Activated CD8-positive, alpha-beta memory T cell treated with anti-CD3 and anti-CD28 coated beads for 48 hours (primary cell): ENCODE measurements at places on chromosomes 7 and 10.

DNA sequence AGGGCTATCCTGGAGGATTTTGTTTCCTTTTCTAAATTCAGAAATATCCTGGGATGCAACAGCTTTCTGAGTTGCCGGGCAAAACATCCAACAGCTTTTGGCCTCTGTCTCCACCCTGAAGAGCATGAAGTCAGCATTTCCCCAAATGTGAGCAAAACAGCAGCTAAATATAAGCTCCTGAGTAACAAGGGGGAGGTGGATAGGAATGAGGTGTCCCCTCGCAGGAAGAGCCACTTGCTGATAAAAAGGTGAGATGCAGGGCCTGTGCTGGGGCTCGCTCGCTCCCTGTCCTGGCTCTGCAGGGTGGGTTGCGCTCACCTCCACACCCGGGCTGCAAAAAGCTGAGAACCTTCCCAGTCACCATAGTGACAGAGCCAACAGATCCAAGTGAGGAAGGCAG is 264.3 kb downstream of the ZEB1 start:
- DNase-seq, result no peak

- DNase-seq, result no peak
These were observed 429.7 kb downstream of the ARL4A start for GRCh38 chr7:13117103-13117502.

GRCh38 chr7:69706070-69706469 is 107.8 kb downstream of the AUTS2 start:
- no peak for DNase-seq

- DNase-seq, result no peak
These were observed 44.8 kb downstream of the MALSU1 start for GRCh38 chr7:23343806-23344475.

GRCh38 chr7:117323305-117323850 is 520 bp upstream of the WNT2 start:
- no peak for DNase-seq

DNA sequence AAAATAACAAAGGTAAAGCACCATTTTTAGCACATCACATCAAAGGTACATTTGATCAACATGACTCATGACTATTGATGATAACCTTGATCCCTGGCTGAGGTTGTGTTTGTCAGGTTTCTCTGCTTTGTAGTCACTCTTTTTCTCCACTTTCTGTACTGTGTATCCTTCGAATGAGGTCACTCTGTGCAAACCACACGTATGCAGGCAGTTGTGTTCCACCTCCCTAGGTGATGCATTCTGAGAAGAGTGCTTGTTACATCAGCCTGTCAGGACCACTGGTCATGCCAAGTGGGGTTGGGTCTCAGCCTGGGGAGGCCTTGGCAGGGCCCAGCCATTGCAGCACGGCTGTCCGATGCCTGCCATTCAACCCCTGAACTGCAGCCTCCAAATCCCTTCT is 62.8 kb upstream of the GJD4 start:
- no peak for DNase-seq

GRCh38 chr7:151592868-151593486 is 73.3 kb upstream of the RHEB start:
- DNase-seq, result no peak

GRCh38 chr7:106417273-106417902 is 132.6 kb upstream of the NAMPT start:
- no peak for DNase-seq

DNA sequence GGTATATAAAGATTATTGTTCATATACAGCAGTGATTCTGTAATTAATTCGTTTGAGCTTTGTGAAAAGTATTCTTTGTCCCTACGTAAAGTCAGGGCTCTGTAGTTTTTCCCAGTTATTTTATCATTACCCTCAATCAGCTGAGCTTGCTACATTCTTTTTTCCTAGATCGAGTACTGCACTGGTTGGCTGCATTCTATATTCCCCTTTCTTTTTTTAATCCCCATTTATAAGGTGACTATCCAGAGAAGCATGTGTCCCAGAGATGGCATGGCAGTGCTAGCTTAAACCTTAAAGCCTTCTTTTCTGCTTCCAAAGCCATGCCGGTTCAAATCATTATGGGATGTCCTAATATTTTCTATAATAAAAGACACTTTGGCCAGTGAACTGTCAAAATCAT is 230.1 kb upstream of the CELF2 start:
- no peak for DNase-seq

- no peak for DNase-seq
These were observed 7.6 kb upstream of the TMEM248 start for GRCh38 chr7:66913118-66914037.

DNA sequence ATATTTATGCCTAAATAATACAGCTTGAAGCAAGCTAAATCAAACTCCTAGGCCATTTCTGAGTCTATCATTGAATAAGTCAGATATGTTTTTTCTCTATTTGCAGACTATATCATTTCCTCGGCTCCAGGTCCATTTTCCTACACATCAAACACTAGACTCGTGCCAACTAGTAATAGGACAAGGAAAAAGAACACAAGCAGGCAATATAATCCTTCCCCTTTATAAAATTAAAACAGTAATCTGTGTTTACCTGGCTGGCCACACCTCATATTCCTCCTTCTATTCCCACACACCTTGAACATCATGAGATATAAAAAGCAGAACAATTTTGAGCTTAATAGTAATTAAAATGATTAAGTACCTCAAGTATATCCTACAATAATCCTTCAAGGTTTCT is 325.7 kb downstream of the TFEC start:
- DNase-seq, result no peak

- no peak for DNase-seq
These were observed 79.1 kb downstream of the PIK3CG start for GRCh38 chr7:106944035-106944665.

DNA sequence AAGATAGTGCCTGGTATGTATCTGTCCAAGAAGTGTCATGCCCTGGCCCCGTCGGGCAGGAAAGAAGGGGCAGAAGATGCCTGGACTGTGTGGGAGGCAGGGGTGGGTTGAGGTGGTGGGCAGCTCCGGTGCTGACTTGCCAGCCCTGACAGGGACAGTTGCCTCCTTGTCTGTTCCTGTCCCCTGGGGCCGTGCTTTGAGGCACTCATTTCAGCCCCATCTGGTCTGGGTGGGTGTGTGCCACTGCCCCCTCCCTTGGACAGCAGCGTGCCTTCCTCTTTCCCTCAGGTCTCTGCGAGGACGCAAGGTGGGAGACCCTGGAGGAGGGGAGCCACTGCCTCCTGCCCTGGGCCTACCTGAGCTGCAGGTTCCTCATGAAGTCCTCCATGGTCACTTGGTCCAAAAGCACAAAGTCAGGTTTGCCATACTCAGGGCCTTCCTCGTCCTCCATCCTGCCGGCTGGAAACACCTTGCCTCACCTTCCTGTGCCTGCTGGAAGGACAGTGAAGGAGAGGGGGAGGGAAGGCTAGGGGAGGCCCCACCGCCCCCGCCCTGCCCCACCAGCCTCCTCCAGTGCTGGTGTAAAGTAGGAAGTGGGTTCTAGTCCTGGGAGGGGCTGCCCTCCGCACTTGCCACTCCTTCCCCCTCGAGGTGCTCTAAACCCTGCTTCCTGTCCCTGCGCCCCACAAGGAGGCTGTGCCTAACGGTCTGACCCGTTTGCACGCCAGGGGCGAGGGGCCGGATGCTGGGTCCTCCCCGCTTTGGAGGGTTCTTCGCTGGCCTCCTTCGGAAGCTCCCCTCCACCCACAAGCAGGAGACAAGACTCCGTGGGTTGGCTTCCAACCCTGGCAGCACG is at the start of gene MYO1G:
Gene MYO1G, minus strand, starts transcription at position 505 of the 856 bp plus-strand sequence. Its CDS starts 54 bp downstream, at position 451.
- DNase-seq, result no peak

DNA sequence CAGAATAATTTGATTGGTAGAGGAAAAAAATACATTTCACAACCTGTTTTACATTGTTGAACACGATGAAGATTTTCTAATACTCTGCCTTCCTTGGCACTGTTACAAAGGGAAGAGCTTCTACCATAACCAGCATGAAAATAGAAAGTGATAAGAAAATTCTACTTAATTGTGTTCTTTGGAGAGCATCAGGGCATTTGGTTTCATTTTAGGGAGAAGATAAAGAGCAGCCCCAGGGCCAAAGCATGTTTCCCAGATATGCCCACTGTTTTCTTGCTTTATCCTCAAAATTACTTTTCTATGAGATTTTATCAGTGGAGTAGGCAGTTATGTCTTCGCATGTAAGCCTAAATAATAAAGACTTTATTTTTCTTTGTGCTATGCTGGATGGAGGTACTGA is 9.5 kb downstream of the CHRM2 start:
- DNase-seq, result no peak

- DNase-seq, result no peak
These were observed 31.6 kb downstream of the HECW1 start for GRCh38 chr7:43143918-43144589.

GRCh38 chr10:86105640-86106039 is 261.0 kb downstream of the GRID1 start:
- no peak for DNase-seq

GRCh38 chr10:101189461-101190401 is 39.5 kb downstream of the LBX1 start:
- DNase-seq, result no peak

DNA sequence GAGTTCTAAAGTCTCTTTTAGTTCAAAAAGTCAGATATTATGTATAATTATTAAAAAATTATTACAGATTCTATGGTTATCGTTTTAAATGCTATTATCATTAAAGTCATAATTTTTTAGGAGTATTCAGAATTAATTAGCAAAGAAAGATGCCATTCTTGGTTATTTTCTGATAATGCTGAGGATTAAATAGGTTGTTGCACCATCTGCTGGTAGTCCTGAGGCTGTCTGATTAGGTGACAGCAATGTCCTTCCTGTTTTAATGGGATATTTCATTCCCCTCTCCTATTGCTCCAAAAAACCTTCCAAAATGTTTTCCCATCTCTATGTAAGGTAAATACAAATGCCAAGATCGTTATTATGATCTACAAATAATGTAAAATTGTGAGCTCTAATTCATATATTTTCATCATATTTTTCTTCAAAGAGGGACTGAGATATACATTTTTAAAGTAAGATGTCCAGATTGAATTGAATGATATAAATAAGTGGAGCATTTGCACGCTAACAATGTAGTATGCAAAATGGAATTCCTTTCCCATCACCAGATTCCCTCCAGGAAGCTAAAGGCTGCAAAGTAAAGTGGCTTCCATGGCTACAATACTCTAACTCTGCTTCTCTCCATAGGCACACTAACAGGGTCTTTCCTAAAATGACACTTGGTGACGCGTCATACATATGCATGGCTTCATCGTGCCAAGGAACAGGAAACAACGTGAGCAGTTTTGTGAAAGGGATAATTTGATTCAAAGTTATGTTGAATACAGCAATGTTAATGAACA is 58.8 kb upstream of the AKR1E2 start:
- no peak for DNase-seq

DNA sequence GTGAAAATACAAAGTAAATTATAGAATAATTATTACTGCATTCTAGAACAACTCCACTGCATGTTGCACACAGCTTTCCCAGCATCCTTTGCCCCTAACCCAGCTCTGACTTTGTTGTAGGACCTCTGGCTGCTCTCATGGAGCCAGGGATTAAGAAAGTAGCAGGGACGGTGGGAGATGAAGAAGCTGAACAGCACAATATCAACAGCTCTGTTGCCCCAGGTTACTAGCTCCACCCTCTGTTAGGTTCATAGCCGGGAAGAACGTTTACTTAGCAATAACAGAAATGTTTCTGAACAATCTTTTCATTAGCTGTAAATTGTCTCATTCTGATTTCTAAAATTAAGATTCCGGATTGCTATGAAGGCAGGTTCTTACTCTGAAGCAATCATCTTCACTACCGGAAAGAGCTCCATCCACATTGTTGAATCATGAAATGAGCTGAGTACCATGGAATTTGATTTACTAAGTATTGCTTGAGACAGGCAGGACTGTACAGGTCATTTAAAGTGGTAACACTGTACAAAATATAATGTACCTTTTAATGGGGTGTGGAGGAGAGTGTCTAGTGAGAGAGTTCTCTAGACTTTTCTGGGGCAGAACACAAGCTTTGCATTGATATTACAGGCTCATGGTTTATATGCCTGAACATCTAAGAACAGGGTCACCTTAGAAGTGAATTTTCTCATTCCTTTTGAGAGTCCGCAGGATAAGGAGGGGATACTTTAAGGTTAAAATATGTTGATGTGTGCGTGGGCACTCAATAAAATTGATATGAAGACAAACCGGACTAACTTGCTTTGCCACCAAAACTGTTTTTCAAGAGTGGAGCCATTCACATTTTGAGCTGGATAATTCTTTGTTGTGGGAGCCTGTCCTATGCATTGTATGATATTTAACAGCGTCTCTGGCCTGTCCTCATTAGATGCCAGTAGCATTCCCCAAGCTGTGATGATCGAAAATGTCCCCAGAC is 20.8 kb upstream of the RAB18 start:
- DNase-seq, result no peak

- no peak for DNase-seq
These were observed 7.4 kb downstream of the ZNF487 start for GRCh38 chr10:43444323-43444722.

DNA sequence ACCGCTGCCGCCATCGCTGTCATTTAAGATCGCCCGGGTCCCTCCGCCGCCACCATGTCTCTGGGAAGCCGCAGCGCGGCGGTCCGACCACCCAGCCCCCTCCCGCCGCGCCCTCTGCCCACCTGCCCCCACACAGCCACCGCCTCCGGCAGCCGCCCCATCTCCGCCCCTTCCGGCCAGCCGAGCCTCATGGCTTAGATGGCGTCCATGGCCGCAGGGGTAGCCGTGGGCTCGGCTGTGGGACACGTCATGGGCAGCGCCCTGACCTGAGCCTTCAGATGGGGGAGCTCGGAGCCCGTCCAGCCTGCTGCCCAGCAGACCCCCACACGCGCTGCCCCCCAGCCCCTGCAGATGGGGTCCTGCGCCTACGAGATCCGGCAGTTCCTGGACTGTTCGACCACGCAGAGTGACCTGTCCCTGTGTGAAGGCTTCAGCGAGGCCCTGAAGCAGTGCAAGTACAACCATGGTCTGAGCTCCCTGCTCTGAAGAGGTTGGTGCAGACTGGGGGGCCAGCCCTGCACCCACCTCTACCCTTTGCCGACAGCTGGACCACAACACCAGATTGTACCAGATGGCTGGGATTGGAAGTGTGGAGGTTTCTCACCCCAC is 38.0 kb upstream of the TARP start:
- DNase-seq, result no peak

DNA sequence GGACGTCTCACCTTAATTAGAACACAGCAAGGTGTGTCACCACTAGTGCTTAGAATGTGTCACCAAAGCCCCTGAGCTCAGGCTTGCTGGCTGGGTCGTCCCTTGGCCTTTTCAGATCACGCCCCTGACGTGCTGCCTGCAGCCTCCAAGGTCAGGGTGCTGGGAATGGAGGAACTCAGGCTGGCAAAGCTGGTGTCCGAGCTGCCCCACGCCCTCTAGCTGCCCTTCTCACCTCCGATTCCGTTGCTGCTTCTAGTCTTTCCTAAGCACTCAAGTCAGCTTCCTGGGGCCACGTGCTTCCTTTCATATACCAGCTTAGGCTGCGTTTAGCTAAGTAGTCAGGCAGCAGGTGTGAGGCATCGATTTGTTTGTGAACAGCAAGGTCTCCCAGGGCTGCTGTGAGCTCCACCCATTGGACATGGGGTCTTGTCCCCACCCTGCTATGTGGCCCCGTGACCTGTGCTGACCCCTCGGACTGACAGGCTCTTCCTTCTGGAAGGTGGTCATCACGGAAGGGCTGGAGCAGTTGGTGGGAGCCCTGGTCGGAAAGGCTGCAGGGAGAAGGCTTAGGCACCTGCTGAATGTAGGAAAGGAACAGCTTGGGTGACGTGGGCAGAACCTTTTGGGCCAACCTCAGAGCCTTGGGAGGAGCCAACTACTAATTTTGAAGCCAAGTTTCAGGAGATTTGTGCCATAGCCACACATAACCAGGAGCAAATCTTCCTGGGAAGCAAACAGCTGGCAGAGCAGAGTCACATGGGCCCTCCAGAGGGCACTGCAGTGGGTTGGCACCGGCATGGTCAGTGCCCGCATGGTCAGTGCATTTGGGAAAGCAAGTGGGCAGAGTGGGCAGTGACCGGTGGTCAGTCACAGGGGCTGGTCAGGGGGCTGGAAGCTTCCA is 28.8 kb downstream of the VIPR2 start:
- no peak for DNase-seq
